Left renal pelvis (tissue), 4 donors: ENCODE measurements at places on chromosomes 11 and 22.

GRCh38 chr11:12295943-12296342, 81.4 kb upstream of the PARVA start:
- no peak for DNase-seq

- no peak for DNase-seq
Measured at GRCh38 chr11:94786264-94787126, 18.3 kb downstream of the AMOTL1 start.

GRCh38 chr11:36512016-36512415, 1.9 kb upstream of the TRAF6 start:
- DNase-seq, result no peak

DNA sequence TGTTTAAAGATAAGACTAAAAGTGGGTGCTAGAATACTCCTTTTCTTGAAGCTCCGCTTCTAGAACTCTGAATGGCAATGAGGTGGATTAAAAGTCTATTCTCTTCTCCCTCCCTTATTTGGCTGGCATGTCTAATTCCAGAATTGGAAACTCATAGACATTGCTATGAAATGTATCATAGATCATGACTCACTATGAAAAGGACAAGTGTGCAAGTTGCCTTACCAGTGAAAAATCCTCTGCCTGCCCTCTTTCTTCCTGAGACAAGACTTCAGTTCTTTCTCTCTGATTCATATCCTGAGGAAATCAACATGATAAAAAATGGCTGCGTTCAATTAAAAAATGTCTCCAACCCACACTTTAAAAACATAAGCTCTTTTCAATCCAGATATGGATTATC, 73.2 kb upstream of the BLID start:
- no peak for DNase-seq

DNA sequence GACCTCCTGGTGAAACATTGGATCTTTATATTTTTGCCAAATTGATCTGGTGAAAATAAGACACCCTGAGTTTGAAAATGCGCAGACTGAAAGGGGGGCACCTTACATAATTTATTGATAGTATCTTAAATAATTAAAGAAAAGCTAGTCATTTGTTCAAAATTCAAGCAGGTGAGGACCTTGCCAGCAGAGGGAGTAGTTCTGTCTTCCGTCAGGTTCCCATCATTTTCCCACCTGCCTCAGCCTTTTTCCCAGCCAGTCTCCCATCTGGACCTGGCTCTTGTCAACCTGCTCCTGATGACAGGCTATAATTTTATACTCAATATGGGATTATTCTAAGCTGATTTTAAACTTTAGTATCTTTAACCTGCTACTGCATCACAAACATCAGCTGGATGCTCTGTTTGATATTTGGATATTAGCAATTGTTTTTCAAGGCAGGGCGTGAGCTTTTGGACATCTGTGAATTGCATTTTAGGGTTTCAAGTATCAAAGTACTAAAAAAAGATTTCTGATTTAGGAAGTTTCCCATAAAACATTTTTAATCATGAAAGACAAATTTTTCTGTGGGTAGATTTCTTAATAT, 132.0 kb downstream of the ELP4 start:
- DNase-seq, result no peak

DNA sequence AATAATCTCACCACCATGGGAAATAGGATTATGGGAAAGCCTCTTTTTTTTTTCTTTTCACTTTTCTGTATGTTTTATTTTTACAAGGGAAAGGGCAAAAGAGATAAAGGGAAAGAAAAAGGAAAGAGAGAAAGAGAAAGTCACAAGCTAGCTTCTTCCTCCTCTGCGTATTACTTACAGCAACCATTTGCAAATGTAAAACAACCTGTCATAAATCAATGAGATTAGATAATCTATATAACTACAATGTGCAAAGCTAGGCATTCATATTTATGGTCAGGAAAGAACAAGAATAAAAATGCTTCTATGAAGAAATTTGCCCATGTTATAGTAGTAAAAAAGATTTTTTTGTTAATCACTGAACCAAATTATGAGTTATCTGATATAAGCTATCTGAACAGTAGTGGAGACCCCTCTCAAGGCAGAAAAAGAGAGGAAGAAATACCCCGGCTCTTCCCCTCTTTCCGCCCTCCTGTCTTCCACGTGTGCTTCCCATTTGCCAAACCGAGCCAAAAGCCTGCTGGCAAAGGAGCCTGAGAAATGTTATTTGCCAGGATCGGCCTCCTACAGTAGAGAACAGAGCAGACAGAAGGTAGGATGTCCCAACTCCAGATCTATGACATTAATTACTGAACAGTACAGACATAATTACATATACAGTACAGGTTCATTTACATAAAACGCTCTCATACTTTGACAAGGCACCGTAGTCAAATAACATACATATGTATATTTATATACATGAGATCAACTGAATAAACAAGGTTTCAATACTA, 50.2 kb downstream of the ARHGAP32 start:
- no peak for DNase-seq

DNA sequence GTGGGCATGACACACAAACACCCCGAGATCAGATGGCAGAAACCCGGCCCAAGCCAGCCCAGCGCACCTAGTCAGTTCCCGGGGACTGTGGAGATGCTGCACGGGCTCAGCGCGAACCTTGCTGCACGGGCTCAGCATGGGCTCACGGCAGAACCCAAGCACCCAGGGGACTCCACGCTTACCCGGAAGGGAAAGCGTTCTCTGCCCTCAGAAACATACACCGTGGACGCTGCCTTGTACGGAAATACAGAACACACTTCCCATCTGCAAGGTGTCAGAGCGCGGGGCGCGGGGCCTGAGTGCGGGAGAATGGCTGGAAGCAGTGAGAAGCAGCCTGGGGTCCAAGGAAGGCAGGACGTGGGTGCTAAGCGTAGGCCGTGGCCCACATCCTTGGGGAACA, 319.9 kb downstream of the NTM start:
- no peak for DNase-seq

DNA sequence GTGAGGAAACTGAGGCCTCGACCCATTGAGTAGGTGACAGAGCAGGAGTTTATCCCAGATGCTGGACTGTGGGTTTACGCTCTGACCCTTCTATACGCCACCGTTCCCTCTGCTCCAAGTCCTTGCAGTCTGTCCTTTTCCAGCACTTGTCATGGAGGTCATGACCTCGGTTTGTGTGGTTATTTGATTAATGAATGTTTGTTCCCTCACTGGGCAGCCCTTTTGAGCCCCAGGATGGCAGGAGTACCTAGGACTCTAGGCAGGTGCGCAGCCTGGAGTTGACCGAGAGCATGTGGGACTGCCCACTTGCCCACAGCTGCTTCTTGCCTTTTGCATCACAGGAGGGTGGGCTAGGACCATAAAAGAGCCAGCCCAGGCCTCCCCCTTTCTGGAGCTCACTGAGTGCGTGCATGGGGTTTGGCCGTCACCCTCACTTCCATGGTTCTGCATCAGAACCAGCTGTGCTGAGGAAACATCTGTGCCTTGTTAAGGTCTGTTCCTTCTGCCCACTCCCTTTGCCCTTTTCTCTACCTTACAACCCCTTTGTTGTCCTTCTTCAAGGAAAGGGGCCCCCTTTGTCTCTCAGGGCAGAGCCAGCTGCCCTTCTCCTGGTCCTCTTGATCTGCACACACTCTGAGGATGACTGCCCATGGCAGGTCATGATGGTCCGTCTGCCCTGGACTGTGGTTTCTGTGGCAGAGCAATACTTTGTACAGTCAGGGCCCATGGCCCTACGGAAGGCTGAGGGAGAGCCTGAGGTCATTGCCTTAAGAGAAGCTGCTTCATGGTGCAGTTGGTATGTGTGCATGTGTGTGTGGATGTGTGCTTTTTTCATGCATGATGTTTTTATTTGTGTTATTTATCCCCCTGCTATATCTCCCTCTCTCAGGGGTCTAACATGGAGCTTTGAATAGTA, 38.2 kb downstream of the BMAL1 start:
- no peak for DNase-seq

DNA sequence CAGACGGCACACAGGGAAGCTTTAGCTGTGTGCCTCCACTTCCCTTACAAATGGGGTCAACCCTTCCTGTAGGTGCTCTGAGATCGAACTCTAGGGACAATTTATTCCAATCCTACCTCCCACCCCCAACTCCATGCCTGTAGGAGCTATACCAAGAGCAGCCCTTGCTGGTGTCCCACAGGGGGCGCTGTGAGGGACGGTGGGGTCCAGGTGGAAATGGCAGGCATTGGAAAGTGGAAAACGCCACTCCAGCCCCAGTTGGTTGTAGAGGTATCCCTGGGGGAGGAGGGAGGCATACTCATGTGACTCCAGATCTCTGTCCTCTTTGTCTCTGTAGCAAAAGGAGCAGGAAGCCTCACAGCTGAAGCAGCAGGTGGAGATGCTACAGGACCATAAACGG, 161.3 kb downstream of the MYO18B start:
- no peak for DNase-seq

DNA sequence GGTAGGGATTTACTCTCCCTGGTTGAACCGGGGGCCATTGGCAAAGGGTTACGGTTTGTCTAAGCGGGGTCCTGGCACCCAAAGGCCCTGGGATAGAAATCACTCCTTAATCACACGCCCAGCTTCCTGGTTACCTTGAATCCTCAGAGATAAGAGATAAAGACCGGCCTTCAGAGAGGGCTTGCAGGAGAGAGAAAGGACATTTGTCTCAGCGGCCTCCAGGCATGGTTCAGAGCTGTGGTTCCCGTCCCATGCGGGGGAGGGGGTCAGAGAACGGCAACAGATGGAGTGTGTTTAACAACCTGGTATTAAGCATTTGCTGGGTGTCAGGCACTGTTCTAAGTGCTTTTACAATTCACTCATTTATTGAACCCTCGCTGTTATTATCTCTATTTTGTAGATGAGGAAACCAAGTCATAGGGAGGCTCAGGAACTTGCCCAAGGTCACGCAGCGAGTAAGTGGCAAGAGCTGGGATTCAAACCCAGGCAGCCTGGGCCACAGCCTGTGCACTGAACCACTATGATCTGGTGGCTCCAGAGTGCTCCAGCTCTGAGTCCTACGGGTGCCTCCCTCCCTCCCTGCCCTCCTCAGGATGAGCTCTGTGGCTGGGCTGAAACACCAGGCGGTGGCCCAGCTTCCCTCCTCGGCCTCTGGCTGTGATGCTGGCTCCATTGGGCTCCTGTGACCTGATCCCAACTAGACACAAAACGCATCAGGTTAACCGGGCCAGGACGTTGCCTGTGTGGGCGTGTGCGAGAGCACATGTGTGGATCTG, 18.6 kb downstream of the LRRC10B start:
- no peak for DNase-seq

DNA sequence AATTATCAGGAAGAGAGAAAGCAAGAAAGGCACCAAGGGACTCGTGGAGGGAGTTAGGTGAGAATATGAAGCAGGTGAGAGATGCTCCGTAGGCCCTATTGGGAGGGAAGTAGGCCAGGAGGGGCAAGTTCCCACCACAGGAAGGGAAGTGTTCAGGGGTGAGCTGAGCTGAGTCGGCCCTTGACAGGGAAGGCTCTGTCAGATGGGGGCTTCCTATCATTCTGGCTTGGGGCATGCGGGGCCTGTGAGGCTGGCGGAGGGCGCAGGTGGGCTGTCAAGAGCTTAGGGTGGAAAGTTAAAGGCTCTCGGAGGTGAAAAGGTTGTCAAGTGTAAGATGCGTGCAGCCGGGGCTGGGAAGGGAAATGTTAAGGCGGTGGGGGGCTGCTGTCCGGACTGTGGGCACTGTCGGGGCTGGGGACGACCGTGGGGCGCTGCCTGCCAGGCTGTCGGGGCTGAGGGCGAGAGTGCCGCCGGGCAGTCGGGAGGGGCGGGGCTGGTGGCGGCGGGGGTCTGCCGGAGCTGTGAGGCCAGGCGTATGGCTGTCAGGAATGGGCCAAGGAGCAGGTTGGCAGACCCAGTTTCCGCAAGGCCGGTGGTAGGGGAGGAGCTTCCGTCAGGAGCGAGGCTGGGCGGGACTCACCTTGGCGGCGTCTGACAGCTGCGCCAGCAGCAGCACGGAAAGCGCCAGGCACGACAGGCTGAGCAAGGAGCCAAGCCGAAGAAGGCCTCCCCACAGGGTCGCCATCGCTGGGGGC, 496 bp downstream of the TMEM9B start:
- DNase-seq, result peak; percentile 54

- DNase-seq, result no peak
Measured at GRCh38 chr22:50315289-50316113, 8.1 kb upstream of the PLXNB2 start.

- DNase-seq, result no peak
Measured at GRCh38 chr11:34978236-34979191, 62.1 kb downstream of the PDHX start.

DNA sequence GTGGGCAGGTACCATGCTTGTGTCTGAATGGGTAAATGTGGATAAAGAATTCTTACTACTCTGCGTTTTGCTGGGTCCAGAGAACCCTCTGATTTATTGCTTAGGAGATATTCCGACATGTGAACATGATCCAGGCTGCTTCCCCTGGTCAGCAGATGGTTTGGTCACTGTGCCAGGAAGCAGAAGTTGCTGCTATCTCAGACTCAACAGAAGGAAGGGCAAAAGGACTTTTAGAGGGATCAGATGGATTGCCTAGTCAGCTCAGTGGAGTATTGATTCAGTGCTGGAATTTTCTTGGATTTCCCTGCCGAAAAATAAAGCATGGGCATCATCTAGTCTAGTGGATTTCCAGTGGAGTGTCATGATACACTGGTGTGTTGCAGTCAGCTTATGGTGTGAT, 440.1 kb downstream of the NTM start:
- DNase-seq, result no peak

- no peak for DNase-seq
Measured at GRCh38 chr11:90192869-90193582, 29.8 kb downstream of the CHORDC1 start.

- DNase-seq, result no peak
Measured at GRCh38 chr22:46381142-46381541, 45.6 kb downstream of the TRMU start.

DNA sequence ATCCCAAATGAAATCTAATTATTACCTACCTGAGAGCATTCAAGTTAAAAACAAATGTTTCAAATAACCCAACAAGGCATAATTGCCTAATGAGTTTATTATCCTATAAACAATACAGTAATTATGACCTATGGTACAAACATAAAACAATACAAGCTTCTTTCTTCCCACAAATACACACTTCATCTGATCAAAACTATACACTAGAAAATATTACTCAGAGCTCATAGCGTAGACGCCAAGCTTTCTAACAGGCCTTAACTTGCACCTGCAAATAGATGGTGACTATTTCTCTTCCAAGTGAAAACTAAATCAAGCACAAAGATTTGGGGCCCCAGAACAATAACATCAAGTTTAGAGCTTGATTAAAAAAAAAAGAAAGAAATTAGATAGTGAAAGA, 78.1 kb downstream of the SOX6 start:
- no peak for DNase-seq

GRCh38 chr11:115439385-115439784, 64.8 kb downstream of the CADM1 start:
- no peak for DNase-seq

GRCh38 chr22:41369424-41369745, 12.4 kb upstream of the TEF start:
- no peak for DNase-seq

GRCh38 chr11:15836795-15837194, 519.6 kb downstream of the SOX6 start:
- no peak for DNase-seq

- DNase-seq, result no peak
Measured at GRCh38 chr11:84193706-84194105, 907.5 kb upstream of the CCDC90B start.
